ENCODE measurements at places on chromosomes 7 and 10.

DNA sequence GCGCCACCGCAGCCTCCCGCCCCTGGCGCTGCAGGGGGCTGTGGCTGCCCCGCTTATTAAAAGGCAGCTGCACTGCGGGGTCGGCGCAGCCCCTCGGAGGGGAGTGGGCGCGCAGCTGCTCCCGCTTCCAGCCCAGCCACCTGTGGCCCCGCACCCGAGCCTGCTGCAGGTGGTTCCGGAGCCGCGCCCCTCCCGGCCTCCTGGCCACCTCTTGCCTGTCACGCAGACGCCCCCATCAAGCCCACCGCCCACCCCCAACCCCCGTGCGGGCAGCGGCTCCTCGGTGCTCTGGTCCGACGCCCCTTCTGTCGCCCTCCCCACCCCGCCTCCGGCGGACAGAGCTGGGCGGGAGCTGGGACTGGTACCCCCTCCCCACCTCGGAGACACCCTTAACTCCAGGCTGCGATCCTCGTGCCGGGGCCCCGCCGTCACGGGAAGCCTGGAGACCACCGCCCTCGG is 549 bp downstream of the CALY start:
- DNase-seq = no peak

- DNase-seq = no peak
Measured at GRCh38 chr10:11265484-11265883, 247.8 kb downstream of the CELF2 start.

- DNase-seq = no peak
Measured at GRCh38 chr7:12805957-12806356, 118.5 kb downstream of the ARL4A start.

DNA sequence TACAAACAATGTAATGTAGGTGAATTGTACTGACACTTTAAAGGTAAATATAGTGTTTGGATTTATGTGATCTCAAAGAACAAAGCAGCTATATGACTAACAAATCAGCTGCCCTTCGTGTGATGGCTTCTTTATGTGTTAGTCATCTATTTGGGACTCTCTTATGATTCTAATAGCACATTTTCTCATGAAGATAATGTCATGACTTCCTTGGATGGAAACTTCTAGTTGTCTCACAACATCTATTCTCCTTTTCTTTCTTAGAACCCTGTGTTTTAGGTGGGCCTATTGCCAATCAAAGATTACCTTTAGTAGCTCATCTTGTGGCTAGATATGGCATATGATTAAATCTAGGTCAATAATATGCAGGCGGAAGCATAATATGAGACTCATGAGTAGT is 45.0 kb downstream of the TMEM106B start:
- no peak for DNase-seq

DNA sequence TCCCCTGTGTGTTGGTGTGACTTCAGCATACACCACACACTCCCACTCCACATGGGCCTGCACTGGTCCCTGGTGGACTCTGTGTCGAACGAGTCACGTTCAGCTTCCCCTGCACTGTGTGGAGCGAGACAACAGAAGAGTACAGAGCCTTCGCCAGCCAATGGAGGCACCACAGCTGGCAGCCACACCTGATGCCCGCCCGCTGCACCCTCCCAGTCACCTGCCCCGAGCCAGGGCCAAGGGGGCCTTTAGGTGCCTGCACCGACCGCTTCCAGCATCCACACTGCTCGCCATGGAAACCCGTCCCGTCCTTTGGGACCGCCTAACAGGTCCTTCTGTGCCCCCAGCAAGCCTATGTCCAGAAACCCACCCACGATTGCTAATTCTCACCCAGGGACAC is 9.2 kb downstream of the FOXL3 start:
- DNase-seq = no peak

- DNase-seq = no peak
Measured at GRCh38 chr10:33112831-33113455, 154.9 kb upstream of the ITGB1 start.

DNA sequence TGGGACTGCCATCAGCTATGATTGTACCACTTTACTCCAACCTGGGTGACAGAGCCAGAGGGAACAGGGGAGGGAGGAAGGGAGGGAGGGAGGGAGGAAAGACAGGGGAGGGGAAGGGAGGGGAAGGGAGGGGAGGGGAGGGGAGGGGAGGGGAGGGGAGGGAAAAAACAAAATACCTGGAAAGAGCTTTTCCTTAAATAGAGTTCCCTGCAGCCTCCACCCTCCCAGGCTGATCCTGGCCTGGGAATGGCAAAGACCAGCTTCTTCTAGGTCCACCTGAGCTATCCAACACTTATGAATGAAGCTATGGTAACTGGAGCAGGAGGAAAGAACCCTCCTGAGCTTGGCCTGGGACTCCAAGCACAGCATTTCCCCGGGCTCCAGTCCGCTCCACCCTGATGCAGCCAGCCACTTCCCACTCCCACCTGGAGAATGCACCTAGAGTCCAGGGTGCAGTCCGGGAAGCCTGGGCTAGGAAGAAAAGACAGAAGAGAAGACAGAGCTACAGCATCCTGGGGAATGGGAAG is 66.1 kb downstream of the GRID1 start:
- DNase-seq = no peak

- no peak for DNase-seq
Measured at GRCh38 chr10:86337121-86337601, 29.4 kb downstream of the GRID1 start.

- no peak for DNase-seq
Measured at GRCh38 chr10:126408953-126409641, 20.8 kb upstream of the ADAM12 start.

DNA sequence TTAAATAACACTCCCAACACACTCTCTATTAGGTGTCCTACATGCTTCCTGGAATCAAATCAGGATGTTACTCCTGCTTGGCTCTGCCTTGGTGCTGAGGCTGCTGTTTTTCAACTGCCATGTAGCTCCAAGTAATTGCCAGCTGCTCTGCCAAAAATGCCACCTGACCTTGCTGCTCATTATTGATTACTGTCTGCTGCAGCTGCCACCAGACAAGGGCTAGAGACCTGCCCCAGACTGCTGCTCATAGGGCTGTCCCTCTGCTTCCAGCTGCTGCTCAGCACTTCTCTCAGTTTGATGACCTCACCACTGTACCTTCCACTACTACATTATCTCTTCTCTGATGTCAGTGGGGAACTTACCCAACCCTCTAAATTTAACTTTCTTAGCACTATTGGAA is 102.5 kb downstream of the PCLO start:
- no peak for DNase-seq
